Keratinocyte (primary cell): ENCODE measurements at places on chromosomes 1 and 21.

GRCh38 chr1:6918186-6918924, 133.1 kb downstream of the CAMTA1 start:
- DNase-seq: no peak

- no peak for DNase-seq
Measured at GRCh38 chr21:26847921-26848320, 2.7 kb upstream of the ADAMTS1 start.

DNA sequence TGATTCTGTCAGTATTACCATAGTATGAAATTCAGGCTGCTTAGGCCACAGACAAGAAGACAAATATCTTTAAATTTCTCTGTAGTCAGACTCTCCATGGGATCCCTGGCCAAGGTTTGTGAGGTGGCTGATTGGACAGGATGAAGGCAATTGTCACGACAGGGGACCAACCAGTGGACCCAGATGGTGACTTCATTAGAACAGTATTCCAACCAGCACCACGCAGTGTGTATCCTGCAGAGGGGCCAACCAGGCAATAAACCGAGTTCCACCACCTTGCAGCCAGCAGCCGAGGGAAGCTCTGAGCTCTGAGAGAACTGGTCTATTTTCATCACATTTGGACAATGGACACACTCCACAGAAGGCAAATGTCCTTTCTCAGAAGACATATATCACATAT, 16.1 kb downstream of the DSCAM start:
- no peak for DNase-seq

- no peak for DNase-seq
Measured at GRCh38 chr21:29316029-29316742, 17.5 kb downstream of the BACH1 start.

- DNase-seq: no peak
Measured at GRCh38 chr1:155970531-155971167, 7.7 kb downstream of the ARHGEF2 start.

DNA sequence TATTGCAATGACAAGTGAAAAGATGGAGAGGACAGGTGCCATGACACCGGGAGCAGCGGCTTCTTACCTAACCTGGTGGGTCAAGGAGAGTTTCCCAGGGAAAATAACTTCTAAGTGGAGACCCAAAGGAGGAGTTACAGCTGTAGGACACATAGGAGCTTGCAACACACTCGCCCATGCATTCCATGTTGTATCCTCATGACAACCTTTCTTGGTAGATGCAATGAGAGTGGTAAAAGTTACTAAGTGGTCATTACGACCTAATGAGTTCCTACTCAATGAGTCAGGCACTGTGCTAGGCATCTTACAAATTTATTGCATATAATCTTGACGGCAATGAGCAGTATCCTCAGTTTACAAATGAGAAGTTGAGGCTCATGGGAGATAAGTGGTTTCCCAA, 119.5 kb upstream of the HOOK1 start:
- DNase-seq: no peak

GRCh38 chr1:30818568-30819243, 61.1 kb upstream of the LAPTM5 start:
- no peak for DNase-seq
